ENCODE measurements at places on chromosomes 1 and 21.

DNA sequence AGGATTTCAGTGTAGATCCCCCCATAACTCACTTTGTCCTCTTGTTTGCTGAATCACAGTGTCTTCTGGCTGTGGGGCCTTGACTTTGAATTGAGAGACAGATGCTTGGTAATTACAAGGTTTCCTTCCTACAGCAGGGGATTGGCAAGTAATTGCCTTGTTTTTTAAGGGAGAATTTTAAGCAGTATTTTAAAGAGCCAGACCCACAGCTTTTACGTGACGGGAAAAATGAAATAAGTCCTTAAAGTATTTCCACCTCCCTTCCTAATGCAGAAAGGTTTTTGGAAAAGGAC lies 41.0 kb downstream of the PGBD5 start:
- no peak for DNase-seq

DNA sequence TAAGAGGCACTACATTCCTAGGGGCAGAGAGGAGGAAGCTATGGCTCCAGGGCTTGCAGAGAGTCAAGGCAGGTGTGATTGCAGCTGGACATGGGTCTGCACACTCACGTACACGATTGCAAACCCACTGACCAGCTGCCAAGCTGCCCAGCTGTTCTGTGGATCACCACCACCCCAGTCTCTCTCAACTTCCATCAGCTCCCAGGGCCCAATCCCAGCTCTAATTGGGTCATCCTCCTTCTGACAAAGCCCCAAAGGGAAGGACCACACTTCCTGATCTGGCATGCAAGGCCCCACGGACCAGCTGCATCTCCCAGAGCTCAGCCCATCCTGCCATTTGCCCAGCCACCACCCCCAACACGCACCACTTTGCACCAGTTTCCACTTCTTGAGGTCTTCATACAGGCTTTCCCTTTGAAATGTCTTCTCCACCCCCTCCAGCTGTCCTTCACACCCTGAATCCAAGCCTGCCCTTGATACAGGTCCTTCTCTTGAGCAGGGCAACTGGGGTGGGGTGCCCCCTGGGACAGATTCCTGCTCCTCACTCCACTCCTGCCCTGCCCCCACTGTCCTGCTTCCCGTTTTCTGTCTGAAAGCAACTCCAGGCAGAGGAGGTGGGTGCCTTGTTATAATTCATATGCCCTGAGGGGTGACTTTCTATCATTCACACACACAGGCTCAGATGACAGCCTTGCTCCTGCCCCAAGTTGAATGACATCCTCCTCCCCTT lies 179.4 kb upstream of the EDN2 start:
- no peak for DNase-seq

GRCh38 chr1:16293538-16293937 lies 56.6 kb upstream of the CPLANE2 start:
- DNase-seq: no peak

DNA sequence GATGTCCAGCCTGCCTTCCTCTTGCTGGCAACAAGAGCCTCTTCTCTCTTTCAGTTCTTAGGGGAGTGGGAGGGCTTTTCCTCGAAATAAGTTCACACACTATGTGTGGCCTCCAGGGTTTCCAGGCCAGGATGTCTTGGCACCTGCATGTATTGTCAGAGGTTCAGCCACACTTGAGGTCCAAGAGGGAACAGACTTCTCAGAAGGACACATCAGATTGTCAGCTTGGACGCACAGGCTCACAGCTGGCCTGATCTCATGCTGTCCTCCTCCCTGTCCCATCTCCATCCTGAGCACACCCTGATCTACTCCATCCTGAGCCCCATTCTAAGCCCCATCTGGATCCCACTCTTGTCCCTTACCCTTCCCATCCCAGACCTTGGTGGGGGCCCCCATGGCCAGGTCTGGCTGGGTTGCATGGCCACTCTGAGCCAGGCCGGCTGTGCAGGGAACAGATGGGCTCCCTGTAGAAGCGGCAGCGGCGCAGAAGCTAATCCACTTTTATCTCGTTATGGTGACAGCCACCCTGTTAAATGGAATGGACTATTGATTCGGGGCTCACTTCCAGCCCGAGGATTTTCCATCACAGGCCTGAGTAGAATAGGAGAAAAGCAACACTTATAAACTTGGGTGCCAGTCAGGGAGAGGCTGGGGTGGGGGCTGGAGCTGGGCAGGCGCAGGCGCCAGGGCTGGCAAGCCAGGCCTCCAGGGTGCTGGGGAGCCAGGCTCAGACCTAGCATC lies 85.1 kb upstream of the CSF3R start:
- DNase-seq: no peak

DNA sequence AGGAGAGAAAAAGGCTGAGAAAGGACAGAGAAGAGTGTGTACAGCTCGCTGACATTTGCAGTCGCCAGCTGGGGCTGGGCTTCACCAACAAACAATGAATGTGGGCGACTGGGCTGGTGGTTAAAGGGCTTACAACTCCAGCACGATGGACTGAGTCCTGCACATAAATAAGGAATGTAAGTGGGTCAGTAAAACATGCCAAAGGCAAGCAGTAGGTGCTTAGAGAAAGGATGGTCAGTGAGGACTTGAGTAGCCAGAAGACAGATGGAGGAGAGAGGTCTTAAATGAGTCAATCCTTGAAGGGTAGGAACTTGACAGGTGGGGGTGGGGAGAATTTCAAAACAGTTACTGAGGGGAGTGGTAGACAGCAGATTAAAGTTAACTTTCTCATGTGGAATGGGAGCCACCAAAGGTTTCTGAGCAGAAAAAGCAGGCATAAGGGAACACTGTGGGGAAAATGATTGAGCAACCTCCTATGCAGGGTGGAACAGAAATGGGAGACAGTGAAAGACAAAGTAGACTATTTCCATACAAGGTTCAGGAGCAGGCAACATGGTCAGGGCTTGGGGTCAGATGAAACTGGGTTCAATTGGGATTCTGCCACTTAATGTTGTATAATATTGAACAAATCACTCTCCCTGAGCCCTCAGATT lies 37.4 kb downstream of the GADD45A start:
- DNase-seq: no peak

Measured in stromal cell of bone marrow (primary cell).